ENCODE measurements at places on chromosomes 5 and 9. TPM values are rescaled to one million over a fixed set of nuclear protein-coding genes. Genes with fewer than 3 reads are reported as not detected.

The TNFSF8 gene
- total RNA-seq: 0.63 TPM

The KDM3B gene
- total RNA-seq: 40.7 TPM

The GABRA1 gene
- total RNA-seq: not detected

The SLC45A2 gene
- not detected for total RNA-seq

The PCDHA1 gene
- total RNA-seq: not detected

The GFRA3 gene
- total RNA-seq: 0.82 TPM

GRCh38 chr5:174910245-174910737, 185.9 kb downstream of the MSX2 start:
- peak; percentile 61 for DNase-seq

- no peak for DNase-seq
Measured at GRCh38 chr5:159825551-159826051, 90.7 kb upstream of the ADRA1B start.

- no peak for DNase-seq
Measured at GRCh38 chr5:148482196-148482595, 98.4 kb downstream of the FBXO38 start.

GRCh38 chr5:95219411-95219810, 65.5 kb downstream of the MCTP1 start:
- DNase-seq: no peak

GRCh38 chr9:108579757-108580439, 275.9 kb downstream of the ACTL7B start:
- no peak for DNase-seq

GRCh38 chr5:177336112-177336511, 15.4 kb downstream of the LMAN2 start:
- DNase-seq: no peak

DNA sequence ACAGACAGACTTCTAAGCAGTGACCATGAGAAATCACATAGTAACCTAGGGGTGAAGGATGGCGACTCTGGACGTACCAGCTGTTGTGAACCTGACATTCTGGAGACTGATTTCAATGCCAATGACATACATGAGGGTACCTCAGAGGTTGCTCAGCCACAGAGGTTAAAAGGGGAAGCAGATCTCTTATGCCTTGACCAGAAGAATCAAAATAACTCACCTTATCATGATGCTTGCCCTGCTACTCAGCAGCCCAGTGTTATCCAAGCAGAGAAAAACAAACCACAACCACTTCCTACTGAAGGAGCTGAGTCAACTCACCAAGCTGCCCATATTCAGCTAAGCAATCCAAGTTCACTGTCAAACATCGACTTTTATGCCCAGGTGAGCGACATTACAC, 38.0 kb upstream of the CCDC152 start:
- DNase-seq: no peak

DNA sequence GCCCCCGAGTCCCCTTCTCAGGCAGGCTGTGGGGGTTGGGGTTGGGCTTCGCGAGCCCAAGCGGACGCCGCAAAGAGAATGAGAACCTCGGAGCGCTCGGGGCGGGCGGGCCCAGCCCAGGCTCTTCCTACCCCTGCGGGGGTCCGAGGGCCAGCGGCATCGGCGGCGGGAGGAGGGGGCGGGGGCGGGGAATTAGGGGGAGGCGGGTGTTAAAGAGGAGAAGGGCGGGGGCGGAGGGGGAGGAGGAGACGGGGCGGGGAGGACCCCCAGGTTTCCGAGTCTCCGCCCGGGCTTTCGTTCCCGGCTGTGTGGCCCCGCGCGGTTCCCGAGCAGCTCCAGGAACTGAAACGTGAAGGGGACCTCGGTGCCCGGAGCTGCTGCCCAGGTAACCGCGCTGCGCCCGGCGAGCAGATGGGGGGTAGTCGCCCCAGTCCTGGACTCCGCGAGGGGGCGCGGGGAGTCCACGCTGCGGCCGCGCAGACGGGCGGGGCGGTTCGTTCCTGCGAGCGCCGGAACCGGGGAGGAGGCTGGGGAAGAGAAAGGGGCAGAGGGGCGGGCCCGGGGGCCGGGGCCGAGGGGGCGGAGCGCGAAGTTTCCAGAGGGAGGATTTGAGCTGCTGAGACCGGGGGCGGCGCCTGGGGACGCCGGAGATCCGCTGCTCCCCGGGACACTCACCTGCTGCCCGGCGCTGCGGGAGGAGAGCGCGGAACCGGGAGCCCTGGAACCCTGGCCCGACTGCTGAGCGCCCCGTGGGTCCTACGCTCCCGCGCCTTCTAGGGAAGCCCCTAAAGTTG, 38.4 kb upstream of the PLEKHG4B start:
- DNase-seq: no peak

- no peak for DNase-seq
Measured at GRCh38 chr9:133553973-133554713, 19.6 kb downstream of the ADAMTSL2 start.

- no peak for DNase-seq
Measured at GRCh38 chr5:176692839-176693476, 45.7 kb downstream of the TSPAN17 start.

GRCh38 chr5:65611524-65611923, 12.6 kb downstream of the TRIM23 start:
- DNase-seq: no peak

DNA sequence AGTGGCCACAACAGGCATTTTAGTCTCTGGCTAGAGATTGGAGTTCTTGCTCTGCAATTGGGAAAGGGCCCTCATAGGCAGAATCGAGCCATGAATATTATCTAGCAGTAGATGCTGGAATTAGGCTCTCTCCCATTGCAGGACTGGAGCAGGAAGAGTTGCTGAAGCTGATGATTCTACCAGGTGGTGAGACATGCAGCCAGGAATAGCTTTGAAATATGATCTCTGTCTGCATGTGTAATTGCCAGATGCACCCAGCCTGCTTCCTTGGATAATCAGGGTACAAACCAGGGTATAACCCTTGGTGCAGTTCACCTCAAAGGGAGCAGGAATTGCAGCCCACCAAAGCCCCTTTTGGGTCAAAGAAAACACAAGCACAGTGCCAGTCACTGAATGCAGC, 211.4 kb upstream of the FTMT start:
- no peak for DNase-seq

DNA sequence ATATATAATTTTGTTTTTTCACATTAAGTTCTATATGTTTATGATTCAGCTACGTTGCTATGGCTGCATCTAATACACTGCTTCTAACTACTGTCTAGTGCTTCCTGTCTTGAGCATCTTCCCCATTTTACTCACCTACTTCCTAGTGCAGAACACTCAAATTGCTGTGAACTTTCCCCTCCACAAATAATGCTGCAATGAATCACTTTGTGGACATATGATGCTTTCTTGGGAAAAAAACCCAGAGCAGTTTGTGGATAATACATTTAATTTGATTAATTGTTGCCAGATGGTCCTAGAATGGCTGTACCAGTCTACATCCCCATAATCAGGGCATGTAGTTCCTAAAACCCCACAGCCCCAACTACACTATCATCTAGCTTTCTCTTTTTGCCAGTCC, 18.5 kb downstream of the CD180 start:
- DNase-seq: no peak

GRCh38 chr5:149639737-149640136, 58.4 kb downstream of the ARHGEF37 start:
- DNase-seq: peak; percentile 28

DNA sequence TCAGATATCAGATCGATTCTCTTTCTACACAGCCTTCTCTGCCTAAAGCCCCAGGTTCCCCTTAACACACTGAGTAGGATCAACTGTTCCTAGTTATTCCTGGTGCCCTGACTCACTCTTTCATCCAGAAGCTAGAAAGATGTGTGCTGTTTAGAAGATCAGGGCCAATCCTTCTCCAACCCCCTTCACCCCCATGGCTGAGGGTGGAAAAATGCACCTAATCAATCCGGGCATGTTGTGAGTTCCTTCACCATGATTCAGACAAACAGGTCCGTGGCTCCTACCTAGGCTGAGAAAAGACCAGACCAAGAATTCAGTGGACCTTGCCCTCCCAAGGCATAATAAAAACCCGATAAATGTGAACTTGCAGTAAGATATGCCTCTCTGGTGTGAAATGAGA, 85.4 kb upstream of the EQTN start:
- DNase-seq: no peak

- no peak for DNase-seq
Measured at GRCh38 chr5:32283539-32284377, 29.0 kb downstream of the MTMR12 start.
